Fibroblast of the aortic adventitia (primary cell): ENCODE measurements at places on chromosomes 11 and 22. TPM values are rescaled to one million over a fixed set of nuclear protein-coding genes. Genes with fewer than 3 reads are reported as not detected.

DNA sequence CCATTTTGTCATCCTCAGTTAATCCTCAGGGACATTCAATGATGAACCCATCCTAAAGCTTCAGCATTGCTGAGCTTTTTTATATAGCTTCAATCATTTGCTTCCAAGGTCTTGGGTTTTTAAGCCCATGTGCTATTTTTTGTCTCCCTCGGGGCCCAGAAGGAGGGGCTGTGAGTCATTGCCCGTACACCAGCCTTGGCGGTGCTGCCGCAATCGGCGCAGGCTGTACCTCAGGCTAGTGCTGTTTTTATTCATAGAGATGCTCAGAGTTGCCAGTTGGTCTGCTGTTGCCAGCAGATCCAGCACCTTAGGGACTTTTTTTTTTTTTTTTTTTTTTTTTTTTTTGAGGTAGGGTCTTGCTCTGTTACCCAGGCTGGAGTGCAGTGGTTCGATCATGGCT is 35.5 kb downstream of the ACO2 start:
- DNase-seq: peak; percentile 75

- no peak for DNase-seq
Observed at GRCh38 chr11:133269267-133269666, 263.0 kb downstream of the OPCML start.

DNA sequence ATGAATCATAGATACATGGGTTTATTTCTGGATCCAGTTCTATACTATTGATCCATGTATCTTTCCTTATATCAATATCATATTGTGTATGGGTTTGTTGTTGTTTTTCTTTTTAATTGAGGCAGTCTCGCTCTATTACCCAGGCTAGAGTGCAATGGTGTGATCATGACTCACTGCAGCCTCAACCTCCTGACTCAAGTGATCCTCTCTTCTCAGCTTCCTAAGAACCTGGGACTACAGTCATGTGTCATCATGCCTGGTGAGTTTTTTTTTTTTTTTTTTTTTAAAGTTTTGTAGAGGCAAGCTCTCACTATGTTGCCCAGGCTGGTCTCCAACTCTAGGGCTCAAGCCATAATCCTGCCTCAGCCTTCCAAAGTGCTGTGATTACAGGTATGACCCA is 1589.4 kb upstream of the TENM4 start:
- no peak for DNase-seq

- no peak for DNase-seq
Observed at GRCh38 chr22:36369004-36369921, 18.5 kb downstream of the MYH9 start.

DNA sequence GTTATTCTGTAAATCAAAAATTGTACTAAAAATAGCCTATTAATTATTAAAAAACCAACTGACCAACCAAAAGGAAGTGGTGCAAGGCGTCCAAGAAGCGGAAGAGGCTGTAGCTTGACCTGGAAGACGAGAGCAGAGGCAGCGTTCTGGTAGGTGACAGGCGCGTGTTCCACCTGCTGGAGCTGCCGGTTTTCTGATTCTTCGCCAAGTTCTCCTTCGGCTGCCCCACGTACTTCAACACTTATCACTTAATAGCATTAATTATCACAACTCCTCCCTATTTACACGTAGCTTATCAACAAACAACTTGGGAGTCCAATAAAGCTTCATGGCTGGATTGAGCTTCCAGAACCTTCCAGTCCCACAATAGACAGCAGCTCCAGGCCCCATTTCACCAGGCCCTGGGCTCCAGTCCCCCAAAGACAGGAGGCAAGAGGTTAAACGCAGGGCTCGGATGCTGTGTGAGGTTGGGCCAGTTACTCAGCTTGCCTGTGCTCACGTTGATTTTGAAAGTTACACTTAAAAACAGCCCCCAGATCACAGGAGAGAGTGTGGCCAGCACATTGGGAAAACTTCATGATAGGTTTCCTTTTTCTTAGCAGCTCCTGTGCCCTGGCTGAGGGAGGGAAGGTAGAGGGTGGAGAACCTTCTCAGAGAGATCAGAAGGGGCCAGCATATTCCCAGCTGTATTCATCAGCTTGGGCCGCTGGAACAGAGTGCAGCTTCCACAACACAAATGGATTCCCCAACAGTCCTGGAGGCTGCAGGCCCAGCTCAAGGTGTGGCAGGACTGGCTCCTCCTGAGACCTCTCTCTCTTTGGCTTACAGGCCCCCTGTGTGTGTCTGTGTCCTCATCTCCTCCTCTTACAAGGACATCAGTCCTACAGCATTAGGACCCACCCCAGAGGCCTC is 54.2 kb upstream of the FGF3 start:
- DNase-seq: no peak

Gene MMP12
- not detected in 2 replicates for total RNA-seq

Gene MRGPRE
- total RNA-seq: not detected in 2 replicates

Gene PATE2
- total RNA-seq: 0.18 and 3.2 TPM in 2 replicates

GRCh38 chr22:49435596-49435995 is 392.1 kb downstream of the BRD1 start:
- no peak for DNase-seq

GRCh38 chr11:7646866-7647265 is 26.4 kb downstream of the CYB5R2 start:
- no peak for DNase-seq

GRCh38 chr22:18075720-18076497 is 1.9 kb upstream of the PEX26 start:
- peak; percentile 97 for DNase-seq
